ENCODE measurements at places on chromosomes 11 and 22.
A peak's percentile ranks its signal among the peaks of the same experiment; 100 is the strongest.

DNA sequence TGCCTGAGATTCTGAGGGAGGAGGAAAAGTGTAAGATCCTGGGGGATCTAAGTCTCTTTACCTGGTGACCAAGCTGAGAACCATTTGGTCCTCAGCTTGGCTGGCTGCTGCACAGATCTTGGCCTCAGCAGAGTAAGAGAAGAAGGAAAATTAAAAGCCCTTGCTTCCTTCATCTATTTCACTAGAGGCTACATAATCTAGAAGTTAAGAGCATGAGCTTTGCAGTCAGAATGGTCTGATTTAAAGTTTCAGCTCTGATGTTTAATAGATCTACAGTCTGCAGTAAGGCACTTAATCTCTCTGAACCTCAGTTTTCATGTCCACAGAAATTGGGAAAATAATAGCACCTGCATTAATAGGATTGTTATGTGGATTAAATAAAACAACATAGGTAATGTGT is 3.1 kb upstream of the ZBTB16 start:
- DNase-seq: no peak

DNA sequence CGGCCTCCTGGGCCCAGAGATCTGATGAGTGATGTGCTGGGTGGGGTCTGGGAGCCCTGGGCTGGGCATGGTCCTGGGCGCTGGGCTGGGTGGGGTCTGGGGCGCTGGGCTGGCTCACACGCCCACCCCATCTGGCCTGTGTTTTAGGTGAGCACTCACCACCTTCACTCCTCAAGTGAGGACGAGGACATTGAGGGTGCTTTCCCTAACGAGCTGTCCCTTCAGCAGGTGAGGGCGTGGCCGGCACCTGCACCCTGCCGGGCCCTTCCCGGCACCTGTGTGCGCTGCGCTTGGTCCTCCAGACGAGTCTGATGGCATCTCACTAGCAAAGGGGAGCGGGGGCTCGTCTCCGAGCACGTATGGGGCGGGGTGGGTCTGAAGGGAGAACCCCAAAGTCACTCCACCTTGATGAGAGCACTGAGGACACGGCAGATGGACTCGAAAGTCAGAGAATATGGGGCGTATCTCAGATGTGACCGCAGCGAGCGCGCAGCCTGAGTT is 37.9 kb downstream of the SBF1 start:
- no peak for DNase-seq

DNA sequence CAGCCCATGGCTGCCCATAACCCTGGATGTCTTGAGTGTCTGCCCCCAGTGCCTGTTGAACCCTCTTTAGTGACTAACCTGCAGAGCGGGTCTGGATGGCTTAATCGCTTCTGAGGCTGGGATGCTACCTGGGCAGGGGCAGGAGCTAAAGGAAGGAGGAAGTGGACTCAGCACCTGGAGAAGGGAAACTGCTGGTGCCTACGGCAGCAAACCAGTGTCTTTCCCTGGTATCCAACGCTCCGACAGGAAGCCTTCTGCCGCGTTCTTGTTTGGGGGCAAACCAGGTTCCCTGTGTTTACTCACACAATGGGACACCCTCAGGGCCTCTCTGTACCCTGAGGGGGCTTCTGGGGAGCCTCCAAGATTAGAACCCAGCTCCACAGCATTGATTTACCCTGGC is 38.1 kb upstream of the B3GAT1 start:
- no peak for DNase-seq

- no peak for DNase-seq
These were observed 32.6 kb upstream of the APLP2 start for GRCh38 chr11:130037058-130037457.

- no peak for DNase-seq
These were observed 142.4 kb downstream of the KIRREL3 start for GRCh38 chr11:126857860-126858808.

GRCh38 chr11:60810569-60810968 is 25.4 kb downstream of the MS4A10 start:
- no peak for DNase-seq

GRCh38 chr11:65801153-65801987 is 14.5 kb downstream of the OVOL1 start:
- no peak for DNase-seq

- peak; percentile 37 for DNase-seq
These were observed 98.6 kb downstream of the CEP164 start for GRCh38 chr11:117426297-117426685.

DNA sequence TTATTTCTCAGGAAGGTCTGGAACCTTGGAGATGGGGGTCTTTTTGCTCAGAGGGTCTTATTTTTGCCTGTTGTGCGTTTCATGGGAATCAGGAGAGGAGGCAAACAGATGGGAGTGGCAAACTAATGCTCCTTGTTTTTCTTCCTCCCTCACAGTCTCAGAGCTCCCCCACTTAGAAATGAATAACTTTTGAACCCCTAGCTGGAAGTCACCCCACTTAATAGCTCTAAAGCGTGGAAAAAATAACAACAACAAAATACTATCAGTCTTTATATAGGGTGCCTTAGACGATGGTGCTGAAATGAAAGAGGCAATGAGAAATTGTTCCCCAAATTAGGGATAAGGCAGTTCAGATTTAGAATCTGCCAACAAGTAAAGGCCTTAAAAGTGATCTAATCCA is 76.8 kb upstream of the BDNF start:
- no peak for DNase-seq

DNA sequence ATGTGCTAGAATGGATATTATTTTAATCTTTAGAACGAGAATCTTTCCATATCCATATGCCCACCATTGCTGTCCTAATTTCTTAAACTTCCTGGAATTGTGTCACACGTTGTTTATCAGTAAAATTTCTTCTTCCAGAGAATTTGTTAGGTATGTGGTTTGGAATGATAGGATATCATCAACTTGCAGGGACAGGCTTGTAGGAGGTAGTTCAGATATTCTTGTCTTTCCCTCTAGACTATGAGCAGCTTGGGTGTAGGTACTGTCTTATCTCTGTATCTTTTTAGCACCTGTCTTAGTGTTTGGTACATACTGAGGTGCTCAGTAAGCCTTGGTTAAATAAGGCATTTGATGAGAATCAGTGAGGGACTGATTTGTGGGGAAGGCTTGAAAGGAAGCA is 3.4 kb downstream of the CTNND1 start:
- DNase-seq: no peak

GRCh38 chr11:75383246-75383645 is 16.1 kb upstream of the RPS3 start:
- DNase-seq: peak; percentile 19

DNA sequence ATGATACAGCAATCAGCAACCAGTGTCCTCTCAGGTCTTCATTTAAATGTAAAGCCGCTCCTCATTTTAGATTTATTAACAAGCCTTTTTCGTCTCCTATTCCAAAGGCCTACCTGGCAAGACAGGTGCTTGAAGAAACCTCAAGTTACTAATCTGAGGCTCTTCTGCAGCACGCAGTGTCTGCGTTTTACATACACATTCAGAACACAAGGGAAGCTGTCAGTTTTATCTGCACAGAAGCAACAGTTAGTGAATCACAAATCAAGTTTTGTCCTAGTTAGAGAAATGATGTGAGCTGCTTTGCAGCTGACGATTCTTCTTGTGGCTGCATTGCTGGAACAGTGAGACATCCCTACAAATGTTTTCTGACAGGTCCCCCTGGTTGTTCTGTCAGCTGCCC is 308.8 kb upstream of the NARS2 start:
- DNase-seq: no peak

GRCh38 chr22:45208993-45209838 is 31.5 kb downstream of the KIAA0930 start:
- DNase-seq: no peak

- DNase-seq: no peak
These were observed 132.2 kb upstream of the CTSC start for GRCh38 chr11:88469561-88470225.

DNA sequence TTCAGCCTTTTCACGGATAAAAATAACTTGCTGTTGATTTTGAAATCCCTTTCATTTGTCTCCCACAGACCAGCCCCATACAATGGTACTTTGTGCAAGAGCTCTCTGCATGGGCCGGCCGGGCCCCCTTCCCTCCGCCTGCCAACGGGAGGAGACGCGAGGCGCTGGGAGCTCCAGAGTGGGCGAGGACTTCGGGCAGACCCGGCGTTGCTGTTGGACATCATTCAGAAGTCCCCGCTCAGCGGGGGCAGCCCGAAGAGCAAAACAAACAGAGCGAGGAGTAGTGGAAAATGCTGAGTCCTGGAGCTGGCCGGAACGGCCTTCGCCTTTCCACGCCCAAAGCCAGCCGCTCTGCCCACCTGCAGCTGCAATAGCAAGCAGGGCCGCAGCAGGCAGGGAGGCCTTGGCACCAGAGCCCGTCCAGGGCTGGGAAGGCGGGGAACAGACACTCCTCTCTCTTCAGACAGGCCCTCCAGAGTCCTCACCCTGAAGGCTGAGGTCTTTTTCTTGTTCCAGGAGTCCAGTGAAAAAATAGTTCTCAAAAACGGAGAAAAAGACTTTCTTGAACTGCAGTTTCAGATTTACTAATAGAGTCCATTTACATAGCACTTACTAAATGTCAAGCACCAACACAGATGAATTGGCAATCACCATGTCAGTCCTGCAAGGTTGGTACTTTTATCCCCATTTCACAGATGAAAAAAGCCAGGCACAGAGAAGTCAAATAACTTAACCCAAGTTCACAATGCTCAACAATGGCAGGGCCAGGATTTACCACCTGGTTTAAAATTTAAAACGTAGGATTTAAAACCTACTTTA is 135.5 kb downstream of the ETS1 start:
- DNase-seq: no peak

DNA sequence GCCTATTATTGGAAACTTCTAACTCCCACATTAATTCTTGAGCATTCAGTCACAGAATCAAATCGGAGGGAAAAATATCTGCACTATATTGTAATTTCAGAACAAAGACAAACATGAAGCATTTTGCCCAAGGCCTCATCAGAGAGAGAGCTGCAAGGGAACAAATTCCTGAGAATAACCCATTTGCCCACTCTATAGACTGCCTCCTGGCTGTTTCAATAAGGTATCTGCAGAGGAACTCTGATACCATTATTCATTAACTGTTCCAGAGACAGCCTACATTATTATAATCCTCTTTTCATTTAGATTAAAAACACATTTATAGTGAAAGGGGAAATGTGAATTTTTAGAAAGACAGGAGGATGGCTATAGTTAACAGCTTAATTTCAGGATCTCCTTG is 663.9 kb downstream of the DLG2 start:
- no peak for DNase-seq

GRCh38 chr11:60765355-60765754 is 8.7 kb downstream of the MS4A15 start:
- no peak for DNase-seq

- DNase-seq: no peak
These were observed 99.5 kb downstream of the MICAL3 start for GRCh38 chr22:17924735-17925364.

DNA sequence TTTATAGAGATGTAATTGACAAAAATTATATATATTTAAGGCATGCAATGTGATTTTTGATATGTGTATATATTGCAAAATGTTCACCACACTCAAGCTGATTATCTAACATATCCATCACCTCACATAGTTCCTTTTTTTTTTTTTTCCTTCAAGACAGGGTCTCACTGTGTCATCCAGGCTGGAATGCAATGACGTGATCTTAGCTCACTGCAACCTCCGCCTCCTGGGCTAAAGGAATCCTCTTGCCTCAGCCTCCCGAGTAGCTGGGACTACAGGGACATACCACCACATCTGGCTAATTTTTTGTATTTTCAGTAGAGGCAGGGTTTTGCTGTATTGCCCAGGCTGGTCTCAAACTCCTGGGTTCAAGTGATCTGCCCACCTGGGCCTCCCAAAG is 65.1 kb upstream of the SLC35C1 start:
- no peak for DNase-seq

DNA sequence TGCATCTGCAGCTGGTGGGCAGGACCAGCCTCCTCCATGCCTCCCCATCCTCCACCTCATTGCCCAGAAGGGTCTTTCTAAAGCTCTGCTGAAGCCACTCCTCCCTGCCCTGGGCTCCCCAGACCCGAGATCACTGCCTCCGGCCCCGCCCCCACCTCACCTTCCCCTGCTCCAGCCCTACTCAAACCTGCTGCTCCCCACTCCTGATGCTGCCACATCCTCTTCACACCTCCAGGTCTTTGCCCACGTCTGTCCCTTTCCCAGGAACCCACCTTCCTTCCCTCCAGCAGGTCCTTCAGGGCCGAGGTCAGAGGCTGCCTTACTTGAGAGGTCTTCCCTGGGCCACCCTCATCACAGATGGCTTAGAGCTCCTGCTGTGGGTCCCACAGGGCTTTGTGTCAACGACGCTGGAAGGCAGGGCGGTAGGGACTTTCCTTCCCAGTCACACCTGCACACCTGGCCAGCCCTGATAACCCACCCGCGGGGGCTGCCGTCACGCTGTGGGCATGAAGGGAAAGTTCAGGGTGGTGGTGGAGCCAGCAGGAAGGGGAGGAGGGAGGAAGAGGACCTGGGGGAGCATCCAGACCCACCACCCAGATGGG is 11.9 kb downstream of the WNT7B start:
- no peak for DNase-seq

- DNase-seq: no peak
These were observed 7.9 kb downstream of the NPTXR start for GRCh38 chr22:38835888-38836301.

DNA sequence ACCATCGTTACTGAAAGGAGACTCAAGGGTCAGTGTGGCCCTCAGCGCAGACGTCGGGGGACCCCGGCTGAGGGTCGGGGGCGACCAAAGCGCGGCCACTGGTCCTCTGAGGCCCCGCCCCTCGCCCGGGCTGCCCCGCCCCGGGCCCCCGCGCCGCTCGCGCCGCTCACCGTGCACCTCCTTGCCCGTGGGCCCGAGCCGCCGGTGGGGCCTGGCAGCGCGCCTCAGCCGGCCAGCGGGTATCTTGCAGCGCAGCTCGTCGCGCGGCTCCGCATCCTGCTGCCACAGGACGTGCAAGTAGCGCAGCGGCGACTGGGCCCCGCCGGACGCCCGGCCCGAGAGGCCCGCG is 419 bp downstream of the ANKRD54 start:
- DNase-seq: no peak

GRCh38 chr11:64776875-64777274 is 1.5 kb downstream of the SF1 start:
- DNase-seq: no peak

- no peak for DNase-seq
These were observed at the start of gene LUZP2 for GRCh38 chr11:24496736-24497725. Gene LUZP2, plus strand, starts transcription at chr11:24497053.

DNA sequence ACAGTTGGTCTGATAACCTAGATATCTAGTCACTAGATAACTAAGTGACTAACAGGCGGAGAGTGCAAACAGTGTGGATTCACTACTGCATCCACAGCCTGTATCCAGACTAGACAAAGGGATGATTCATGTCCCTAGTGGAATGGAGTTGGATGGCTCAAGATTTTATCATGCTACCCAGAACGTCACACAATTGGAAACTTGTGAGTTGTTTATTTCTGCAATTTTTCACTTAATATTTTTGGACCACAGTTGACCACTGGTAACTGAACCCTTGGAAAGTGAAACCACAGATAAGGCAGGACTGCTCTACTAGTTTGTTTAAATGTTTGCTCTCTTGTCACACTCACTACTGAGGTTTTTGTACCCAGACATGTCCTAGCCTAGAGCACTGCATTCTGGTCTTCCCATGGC is 76.0 kb downstream of the UBASH3B start:
- no peak for DNase-seq

- no peak for DNase-seq
These were observed 881.8 kb downstream of the BRD1 start for GRCh38 chr22:48945621-48946458.
